ENCODE measurements at places on chromosomes 12 and 14.

GRCh38 chr12:3016191-3016590 is 57.0 kb downstream of the TEAD4 start:
- DNase-seq = no peak

- no peak for DNase-seq
Measured at GRCh38 chr12:66898700-66899469, 220.0 kb upstream of the GRIP1 start.

GRCh38 chr14:78278464-78279250 is 108.5 kb downstream of the NRXN3 start:
- no peak for DNase-seq

DNA sequence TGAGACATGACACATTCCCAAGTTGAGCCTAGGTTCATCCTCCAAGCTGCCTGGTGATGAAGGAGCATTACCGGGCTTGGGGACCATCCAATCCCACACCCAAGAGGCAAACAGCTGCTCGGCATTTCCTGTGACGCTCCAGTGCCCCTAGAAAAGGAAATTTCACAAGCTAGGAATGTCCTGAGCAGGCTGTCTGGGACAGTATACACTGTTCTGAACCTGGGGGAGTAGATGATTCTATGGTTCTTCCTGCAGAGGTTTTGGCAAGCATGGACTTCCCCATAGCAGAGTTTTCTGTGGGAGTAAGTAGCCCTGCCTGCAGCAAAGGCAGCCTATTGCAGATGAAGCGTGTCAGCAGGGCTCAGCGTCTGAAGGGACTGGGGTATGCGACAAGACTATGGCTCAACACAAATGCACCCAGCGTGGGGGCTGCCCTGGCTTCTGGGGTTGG is 47.4 kb upstream of the SRSF5 start:
- no peak for DNase-seq

DNA sequence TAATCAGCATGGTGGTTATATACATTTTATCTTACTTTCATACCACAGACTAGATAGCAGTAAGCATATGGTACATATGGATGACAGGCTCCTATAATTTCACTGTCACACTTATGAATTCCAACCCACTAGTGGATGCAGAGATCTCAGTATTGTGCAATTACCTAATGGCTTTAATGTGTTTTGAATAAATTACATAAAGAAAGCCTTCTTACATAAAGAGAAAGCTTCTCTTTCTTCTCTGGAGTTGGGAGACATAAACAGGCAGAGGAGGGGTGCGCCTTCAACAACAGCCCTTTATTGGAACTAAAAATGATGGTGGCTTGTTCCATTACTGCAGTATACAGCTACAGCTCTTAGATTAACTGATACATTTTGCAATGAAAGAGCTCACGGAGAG is 52.6 kb downstream of the SAV1 start:
- DNase-seq = no peak

GRCh38 chr12:132245521-132246101 is 83.8 kb downstream of the GALNT9 start:
- no peak for DNase-seq

GRCh38 chr14:32635061-32635719 is 303.5 kb upstream of the NPAS3 start:
- DNase-seq = no peak

- DNase-seq = no peak
Measured at GRCh38 chr14:103530390-103530789, 1.4 kb downstream of the TRMT61A start.

DNA sequence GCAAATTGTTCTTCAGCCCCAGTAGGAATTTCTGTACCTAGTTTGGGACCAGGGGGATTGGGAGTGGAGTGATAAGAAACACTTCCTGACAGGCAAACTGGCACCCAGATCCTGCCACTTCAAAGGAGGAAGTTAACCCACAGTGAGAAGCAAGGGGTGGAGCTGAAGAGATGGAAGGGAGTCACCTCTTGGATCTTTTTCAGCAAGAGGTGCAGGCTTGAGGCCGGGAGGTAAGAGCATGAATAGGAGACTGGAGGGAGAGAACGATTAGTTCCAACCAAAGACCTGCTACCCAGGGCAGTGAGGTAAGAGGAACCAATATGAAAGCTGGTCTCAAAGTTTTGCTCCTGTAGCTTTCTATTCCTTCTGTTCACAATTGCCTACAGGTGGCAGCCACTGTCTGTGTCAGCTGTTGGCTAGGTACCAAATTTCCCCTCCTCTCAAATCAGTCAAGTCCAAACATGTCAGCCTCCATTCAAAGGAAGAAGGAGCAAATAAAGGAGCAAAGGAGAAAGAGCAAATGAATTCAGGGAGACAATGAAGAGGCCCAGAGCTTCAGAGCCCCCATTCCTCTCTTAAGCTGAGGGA is 14.9 kb upstream of the TAC3 start:
- no peak for DNase-seq

DNA sequence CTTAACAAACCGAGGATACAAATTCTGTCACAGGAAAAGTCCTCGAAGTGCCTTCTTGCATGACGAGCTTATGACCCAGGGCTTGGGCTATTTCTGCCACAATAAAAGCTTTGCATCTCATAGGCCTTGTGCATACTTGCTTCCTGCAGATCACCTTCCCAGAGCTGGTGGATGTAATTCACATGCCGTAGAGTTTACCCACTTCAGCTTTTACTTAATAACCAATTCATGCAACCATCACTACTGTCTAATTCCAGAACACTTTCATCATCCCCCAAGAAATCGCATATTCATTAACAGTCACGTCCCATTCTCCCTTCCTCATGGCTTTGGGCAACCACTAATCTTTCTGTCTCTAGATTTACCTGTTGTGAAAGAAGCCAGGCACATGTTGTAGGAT is 9.0 kb upstream of the BDKRB1 start:
- DNase-seq = no peak

GRCh38 chr14:35818346-35819115 is 7.6 kb upstream of the BRMS1L start:
- DNase-seq = no peak

- no peak for DNase-seq
Measured at GRCh38 chr14:51260225-51260624, 20.2 kb downstream of the TMX1 start.

DNA sequence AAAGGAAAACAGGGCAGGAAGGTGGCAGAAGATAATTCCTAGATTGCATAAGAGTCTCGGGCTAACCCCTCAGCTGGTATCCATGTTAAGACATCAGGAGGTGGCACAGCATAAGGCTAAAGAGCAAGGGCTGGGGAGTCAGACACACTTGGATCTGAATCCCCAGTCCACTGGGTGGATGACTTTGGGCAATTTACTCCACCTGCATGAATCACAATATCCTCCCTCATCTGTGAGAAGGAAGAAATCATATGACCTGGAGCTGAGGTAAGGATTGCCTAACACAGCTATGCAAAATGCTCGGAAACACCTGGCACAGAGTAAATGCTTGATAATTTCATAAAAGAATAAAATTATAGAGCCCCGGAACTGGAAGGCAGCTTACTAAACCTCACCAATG is 217.9 kb downstream of the PIK3C2G start:
- no peak for DNase-seq

DNA sequence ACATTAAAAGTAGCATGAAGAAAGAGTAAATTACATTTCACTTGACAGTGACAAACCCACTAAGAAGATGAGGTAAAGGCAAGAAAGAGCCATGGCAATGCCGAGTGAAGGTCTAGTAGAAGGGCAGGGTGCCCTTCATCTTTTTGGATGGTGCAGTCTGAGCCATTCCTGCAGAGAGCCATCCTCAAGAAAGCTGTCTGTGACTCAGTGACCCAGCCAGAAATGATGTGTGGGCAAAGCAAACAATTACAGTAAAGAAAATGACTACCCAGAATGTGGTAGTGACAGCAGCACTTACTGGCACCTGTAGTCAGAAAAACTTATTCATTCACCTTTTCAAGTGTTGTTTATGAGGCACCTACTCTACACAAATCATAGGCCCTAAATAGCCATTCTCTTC is 281.7 kb downstream of the DUSP6 start:
- DNase-seq = no peak

DNA sequence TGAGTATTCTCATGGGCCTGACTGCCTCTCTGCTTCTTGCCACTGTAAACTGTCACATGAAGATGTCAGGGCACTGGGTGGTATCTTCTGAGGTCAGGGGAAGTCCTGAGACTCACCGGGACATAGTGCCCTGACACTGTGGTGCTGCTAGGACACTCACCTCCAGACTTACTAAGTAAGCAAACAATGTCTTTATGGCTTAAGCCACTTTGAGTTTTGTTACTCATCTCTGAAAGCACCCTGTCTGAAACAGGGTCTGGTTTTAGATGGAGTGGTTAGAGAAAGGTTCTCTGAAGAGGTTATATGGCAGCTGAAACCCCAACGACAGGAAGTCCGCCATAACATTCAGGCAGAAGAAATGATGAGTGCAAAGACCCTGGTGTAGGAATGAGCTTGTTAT is 22.7 kb downstream of the GPR19 start:
- no peak for DNase-seq

GRCh38 chr14:101591582-101591981 is 30.3 kb downstream of the DIO3 start:
- no peak for DNase-seq

DNA sequence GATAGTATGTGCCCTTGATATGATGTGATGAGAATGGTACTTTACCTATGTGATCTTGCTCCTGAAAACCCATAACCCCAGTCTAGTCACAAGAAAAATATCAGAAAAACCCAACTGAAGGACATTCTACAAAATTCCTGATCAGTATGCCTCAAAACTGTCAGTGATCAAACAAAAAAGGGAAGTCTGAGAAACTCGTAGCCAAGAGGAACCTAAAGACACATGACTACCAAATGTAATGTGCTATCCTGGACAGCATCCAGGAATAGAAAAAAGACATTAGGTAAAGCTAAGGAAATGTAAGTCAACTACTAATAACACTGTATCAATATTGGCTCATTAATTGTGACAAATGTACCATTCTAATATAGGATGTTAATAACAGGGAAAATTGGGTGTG is 4.1 kb upstream of the WIF1 start:
- DNase-seq = no peak

GRCh38 chr12:45186762-45187161 is 29.1 kb upstream of the ANO6 start:
- DNase-seq = no peak

DNA sequence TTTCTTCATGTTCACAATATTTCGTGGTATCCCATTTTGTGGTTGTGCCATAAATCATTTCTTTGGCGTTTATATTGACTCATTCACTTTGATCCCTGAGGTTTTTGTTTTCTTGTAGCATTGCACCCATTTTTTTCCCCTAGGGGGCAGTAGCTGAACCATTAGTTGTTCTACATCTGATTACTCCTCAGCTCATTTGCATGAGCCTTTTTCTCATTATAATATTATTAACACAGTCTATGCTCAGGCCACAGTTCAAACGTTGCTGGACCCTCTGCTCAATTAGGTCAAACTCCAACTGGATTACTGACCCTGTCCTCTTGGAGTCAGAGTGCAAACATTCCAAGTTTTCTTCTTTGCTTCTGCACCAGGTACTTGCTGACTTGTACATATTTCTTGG is 475.4 kb upstream of the SEL1L start:
- DNase-seq = no peak

- DNase-seq = no peak
Measured at GRCh38 chr12:122835750-122836026, 431 bp downstream of the HIP1R start.

GRCh38 chr14:22594156-22594716 is 3.9 kb upstream of the ABHD4 start:
- DNase-seq = no peak

GRCh38 chr12:125129179-125129571 is 63.9 kb downstream of the AACS start:
- DNase-seq = no peak

DNA sequence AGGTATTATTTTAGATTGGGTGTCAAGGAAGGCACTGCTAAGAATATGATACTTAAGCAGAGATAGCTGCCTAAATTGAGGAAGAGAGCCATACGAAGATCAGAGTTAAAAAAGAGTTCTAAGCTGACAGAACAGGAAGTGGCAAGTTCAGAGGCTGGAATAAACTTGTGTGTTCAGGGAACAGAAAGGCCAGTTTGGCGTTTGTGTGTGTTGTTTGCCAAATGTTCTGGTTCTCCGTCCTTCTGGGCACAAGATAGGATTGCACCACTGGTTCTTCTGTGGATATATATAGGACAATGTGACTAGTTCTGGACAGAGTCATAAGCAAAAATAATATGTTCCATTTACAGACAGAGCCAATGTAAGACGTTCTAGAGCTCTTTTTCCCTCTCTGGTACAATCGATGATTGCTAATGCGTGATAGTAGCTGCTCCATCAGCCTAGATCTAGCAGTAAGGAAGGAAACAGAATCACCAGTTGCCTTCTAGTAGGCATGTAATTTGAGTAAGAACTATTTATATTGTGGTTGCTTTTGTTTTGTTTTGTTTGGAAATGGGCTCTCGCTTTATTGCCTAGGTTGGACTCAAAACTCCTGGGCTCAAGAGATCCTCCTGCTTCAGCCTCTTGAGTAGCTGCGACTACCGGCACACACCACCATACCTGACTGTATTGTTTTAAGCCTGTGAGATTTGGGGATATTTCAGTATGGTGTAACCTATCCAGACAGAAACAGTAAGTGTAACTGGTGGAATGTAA is 7.4 kb downstream of the BBS10 start:
- no peak for DNase-seq

DNA sequence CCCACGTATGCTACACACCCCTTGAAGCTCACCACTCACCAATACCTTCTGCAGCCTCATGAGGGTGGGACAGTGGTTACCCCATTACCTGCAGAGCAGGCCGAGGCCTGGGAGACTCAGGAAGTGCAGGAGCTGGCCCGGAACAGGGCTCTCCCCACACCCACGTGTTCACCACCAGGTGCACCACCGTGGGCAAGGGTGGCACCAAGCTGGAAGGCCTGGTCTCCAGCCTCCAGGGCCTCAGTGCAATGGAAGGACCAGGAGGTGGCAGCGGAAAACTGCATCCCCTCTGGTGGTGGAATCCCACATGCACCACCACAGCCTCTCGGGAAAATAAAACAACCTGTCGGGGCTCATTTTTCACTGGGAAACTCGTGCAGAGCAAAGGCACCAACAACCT is 36.4 kb downstream of the ITPK1 start:
- no peak for DNase-seq

- DNase-seq = no peak
Measured at GRCh38 chr14:64212666-64213065, 81.5 kb downstream of the ESR2 start.

All from T1000 (cell line).